Kidney (tissue), 22 donors: ENCODE measurements at places on chromosomes 16 and 17. TPM values are rescaled to one million over a fixed set of nuclear protein-coding genes. Genes with fewer than 3 reads are reported as not detected.

DNA sequence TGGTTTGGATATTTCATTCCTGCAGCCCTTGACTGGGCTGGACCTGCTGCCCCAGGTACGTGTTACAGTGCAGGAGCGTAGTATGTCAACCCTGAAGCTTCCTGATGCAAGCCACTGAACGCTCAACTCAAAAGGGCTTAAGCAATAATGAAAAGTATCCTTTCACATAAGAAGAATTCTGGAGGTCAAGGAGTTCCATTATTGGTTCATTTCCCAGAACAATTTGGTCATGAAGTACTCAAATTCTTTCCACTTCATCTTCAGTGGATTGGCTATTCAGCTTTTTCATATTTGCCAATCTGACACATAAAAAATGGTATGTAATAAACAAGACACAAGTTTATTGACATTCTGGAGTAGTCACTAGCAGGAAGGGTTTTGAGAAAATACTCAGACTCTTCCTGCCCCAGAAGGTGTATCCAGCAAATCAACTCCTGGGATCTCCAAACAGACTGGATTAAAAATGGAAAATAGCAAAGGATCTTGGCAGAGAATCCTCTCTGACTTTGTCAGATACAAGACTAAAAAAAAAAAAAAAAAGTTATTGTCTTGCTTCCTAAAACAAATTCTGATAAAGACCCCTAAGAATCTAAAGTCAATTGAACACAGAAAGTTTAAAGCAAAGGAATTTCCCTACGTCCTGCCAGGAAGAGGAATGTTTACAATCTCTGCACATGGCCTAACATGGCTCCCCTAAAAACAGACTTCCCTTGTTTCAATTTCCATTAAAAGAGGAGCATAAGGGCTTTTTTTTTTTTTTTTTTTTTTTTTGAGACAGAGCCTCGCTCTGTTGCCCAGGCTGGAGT is 37.5 kb upstream of the WSB1 start:
- no peak for DNase-seq

DNA sequence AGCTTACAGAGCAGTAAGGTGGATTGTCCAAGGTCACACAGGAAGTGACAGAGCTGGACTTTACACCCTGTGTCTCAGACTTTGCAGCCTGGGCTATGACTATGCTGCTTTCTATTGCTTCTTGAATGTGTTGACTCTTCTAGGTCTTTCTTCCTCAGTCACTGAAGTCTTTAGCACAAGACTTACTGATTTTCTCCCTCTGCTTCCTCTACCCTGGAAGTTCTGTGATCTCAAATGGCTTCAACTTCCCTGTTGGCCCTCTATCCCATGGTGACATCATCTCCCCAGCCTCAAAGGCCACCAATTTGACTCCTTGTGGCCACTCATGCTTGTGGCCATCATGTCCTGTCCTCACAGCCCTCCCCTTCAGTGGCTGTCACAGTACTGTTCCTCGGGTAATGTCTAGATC is 181.3 kb downstream of the HS3ST3A1 start:
- DNase-seq, result no peak

DNA sequence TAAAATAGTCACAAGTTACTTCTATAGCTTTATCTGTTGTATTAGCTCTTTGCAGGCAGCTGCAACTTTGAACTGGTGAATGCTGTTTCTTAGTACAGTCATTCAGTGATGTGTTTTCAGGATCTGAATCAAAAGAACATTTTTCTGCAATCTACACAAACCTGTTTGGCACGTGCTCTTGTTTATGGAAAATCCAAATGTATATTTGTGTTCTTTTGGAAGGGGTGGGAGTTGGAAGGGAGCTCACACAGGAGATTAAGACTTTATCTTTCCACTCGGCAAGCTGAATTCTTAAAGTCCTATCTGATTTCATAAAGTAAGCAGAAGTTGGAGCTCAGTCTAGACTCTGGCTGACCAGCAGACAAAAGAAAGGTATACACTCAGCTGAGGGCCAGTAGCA is 300.2 kb downstream of the MAP2K6 start:
- DNase-seq, result no peak

DNA sequence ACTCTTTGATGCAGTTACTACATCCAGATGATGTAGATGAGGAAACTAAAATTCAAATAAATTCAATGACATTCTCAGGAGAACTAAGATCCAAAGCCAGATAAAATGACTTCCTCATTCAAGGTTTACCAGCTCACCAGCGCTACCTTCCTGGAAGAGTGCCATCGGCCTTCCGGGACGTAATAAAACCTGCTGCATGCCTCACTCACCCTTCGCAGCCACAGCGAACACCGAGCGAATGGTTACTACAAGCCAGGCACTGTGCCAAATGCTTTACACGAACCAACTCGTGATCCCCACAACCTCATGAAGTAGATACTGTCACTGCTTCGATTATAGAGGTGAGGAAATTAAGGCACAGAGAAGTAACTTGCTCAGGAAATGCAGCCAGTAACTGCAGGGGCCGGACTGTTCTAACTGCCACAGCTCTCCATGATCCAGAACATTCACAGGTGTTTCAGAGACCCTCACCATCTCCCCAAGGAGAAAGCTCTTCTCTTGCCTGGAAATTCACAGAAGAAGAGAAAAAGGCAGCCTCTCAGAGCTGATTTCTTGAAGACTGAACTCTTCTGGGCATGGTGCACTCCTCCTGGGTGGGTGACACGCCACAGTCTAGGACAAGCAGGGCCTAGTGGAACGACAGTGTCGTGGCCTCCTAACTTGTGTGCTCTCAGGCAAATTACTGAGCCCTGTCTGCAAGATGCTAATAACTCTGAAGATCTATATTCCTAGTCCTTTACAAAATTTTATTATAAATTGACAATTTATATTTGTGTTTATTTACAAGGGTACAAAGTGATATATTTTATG is 46.8 kb downstream of the HIC1 start:
- no peak for DNase-seq

DNA sequence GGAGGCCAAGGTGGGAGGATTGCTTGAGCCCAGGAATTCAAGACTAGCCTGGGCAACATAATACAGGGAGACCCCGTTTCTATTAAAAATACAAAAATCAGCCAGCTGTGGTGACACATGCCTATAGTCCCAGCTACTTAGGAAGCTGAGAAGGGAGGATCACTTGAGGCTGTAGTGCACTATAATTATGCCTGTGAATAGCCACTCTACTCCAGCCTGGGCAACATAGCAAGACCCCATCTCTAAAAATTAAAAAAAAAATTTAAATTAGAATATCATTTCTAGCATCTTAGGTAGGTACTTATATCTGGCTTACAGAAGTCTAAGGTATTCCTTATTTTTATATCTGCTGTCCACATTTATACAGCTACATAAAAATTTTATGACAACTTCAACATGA is 7.5 kb upstream of the SMG8 start:
- DNase-seq, result no peak

- DNase-seq, result no peak
Measured at GRCh38 chr17:77810536-77810935, 148.0 kb upstream of the TNRC6C start.

DNA sequence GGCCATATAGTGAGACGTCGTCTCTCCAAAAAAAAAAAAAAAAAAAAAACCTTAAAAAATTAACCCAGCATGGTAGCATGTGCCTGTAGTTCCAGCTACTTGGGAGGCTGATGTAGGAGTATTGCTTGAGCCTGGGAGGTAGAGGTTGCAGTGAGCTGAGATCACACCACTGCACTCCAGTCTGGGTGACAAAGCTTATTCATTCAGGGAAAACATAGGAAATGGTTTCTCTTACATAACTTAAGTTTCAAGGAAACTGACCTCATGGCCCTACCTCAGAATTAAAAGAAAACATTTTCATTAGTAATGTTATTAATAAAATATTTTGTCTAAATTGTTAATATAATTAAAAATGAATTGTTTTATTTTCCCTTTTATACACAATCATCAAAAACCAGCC is 31.4 kb downstream of the COG1 start:
- no peak for DNase-seq

- DNase-seq, result no peak
Measured at GRCh38 chr17:19656851-19657581, 8.5 kb downstream of the ALDH3A2 start.

DNA sequence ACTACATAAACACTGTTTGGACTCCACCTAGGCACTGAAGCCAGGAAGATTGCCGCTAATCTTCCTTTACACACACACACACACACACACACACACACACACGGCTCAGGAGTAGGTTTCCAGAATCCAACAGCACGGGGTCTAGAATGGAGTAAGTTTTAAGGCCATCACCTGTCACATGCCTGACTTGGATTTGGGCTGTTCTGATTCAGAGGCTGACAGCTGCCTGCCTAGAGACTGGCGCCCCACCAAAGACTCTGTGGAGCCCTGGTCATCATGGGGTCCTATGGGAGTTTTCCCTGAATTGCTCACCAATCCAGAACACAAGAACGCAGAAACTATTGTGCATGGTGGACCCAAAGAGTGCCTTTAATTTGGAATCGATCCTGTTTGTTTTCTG is 10.9 kb downstream of the CDRT4 start:
- no peak for DNase-seq

DNA sequence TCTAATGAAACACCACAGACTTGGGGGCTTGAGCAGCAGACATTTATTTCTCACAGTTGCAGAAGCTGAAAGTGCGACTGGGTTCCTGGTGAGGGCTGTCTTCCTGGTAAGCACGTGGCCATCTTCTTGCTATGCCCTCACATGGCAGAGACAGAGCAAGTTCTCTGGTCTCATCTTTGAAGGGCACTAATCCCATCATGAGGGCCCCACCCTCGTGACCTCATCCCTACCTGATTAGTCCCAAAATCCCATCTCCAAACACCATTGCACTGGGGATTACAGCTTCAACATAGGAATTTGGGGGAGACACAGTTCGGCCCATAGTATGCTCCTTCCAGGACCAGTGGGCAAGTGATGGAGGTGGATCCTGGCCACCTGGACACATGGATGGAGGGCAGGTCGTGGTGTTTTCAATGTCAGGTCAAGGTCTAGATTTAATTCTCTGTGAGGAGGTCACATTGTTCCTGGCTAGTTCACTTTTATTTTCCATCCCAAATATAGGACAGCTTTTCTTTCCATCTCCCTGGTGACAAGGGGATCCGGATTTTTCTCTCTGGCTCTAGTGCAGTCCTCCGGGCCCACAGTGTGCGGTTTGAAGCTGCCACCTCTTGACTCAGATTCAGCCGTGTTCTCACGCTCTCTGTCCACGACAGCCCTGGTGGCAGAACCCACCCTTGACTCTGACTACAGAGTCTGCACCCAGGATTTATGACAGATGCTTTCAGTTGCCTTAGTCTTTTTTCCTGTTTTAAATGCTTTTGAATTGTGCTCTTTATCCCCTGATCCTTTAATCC is 160.5 kb upstream of the NOL11 start:
- DNase-seq, result no peak

DNA sequence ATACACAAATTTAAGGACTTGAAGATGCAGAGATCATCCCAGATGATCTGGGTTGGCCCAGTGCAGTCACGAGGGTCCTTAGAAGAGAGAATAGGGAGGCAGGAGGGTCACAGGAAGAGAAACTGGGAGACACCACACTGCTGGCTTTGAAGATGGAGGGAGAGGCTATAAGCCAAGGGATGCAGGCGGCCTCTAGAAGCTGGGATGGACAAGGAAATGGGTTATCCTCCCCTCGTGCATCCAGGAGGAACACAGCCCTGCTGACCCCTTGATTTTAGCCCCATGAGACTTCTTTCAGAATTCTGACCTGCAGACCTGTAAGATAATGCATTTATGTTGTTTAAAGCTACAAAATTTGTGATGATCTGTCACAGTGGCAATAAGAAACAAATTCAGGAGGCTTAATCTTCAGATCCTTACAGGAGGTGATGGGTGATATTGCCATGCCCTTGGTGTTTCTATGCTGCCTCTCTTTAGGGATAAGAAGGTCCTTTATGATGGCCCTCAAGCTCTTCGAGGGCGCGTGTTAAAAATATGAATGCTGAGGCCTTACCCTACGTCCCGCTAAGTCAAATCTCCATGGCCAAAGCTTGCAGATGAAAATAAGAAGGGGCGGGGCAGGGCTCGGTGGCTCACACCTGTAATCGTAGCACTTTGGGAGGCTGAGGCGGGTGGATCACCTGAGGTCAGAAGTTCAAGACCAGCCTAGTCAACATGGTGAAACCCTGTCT is 1.5 kb upstream of the PRM2 start:
- DNase-seq, result no peak

- DNase-seq, result no peak
Measured at GRCh38 chr16:22262460-22262859, 34.7 kb upstream of the POLR3E start.

DNA sequence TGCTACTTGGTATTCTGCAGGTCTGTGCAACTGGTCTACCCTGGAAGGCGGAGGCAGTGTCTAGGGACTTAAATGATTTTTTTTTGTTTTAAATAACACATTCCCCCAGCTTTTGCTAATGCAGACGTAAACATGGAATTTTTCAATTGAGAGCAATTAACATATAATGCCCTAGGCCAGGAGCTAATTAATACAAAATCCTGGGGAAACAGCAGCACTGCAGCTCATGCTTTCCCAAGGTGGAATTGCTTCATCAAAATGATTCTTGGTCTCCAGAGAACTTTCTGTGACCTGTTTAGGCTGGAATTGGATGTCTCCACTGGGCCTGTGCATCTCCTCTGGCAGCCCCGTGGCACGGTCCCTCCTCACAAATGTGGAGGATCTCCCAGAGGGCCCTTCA is 50.6 kb downstream of the SHISA9 start:
- no peak for DNase-seq

DNA sequence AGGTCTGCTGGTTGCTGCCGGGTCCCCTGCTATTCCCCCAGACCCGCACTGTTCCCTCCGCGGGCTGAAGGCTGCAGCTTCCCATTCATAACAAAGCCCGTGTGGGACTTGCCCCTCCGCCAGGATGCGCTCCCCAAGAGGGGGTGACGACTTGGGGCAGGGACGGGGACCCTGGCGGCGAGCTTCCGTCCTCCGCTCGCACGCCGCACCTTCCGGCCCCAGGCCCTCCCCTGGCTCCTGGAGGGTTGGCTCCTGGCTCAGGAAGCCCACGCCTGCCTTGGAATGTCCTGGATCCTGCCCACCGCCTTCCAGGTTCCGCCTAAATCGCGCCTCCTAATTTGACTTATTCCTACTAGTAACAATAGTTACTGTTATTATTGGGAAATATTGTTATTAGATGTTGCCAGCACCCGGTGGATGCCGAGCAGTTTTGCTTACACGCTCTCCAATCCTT is 1.1 kb upstream of the TFAP4 start:
- peak; percentile 86 for DNase-seq

GRCh38 chr17:46787478-46787877 is 31.0 kb downstream of the WNT3 start:
- no peak for DNase-seq

DNA sequence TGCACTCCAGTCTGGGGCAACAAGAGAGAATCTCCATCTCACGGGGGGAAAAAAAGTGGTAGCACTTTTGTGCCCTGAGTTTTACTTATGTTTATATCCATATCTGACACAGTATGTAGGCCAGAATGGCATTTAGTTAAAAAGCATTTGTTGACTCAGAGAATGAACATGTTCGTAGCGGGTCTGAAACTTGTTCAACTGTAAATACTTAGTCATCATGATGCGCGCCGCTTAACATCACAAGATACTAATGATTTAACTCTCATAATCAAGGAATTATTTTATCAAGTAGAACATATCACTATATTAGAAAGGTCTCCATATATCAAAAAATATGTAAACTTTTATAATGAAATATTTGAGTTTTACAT is 55.3 kb upstream of the ITGA2B start:
- no peak for DNase-seq

LONP2 gene
- 77.1 TPM for total RNA-seq

ALDOC gene
- 7.1 TPM for total RNA-seq

MT3 gene
- not detected for total RNA-seq

NUDT7 gene
- total RNA-seq, result 7.6 TPM

CACNG1 gene
- not detected for total RNA-seq

TIMP2 gene
- total RNA-seq, result 172 TPM

NT5M gene
- total RNA-seq, result 2.8 TPM

IGSF6 gene
- 8.1 TPM for total RNA-seq

CALB2 gene
- 1.4 TPM for total RNA-seq

KCNJ12 gene
- 3.1 TPM for total RNA-seq

CEP295NL gene
- 3.6 TPM for total RNA-seq
